ENCODE measurements at places on chromosomes 5 and 9. TPM values are rescaled to one million over a fixed set of nuclear protein-coding genes. Genes with fewer than 3 reads are reported as not detected.

- ATAC-seq, result no peak
Measured at GRCh38 chr5:162268694-162269481, 201.3 kb downstream of the GABRG2 start.

DNA sequence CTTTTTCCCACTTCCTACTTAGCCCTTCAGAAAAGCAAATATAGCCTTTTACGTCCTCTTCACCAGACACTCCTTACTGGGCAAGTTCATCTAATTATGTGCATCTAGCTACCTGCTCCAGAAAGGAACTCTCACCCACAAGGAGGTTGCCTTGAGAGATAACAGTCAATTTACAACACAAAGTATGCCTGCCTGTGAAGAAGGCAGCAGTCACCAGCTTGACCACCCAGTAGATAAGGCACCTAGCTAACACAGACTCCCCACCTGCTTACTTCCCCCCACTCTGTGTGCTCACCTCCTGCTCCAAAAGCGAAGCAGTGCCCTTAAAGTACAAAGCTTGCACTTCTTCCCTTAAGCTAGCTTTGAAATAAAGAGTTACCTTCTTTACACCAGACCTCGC, 111.7 kb upstream of the MRPS30 start:
- ATAC-seq, result no peak

- no peak for ATAC-seq
Measured at GRCh38 chr5:78127875-78128274, 166.6 kb downstream of the AP3B1 start.

BRD3OS gene
- total RNA-seq, result 5.3 TPM

FCN2 gene
- 0.16 TPM for total RNA-seq

Data from esophagus mucosa (tissue), 1 donor.